ENCODE measurements at places on chromosomes 12 and 14.

GRCh38 chr14:93978735-93979134 lies 2.4 kb upstream of the ASB2 start:
- no peak for DNase-seq

- no peak for DNase-seq
Measured at GRCh38 chr12:108806346-108806745, 51.0 kb downstream of the SSH1 start.

DNA sequence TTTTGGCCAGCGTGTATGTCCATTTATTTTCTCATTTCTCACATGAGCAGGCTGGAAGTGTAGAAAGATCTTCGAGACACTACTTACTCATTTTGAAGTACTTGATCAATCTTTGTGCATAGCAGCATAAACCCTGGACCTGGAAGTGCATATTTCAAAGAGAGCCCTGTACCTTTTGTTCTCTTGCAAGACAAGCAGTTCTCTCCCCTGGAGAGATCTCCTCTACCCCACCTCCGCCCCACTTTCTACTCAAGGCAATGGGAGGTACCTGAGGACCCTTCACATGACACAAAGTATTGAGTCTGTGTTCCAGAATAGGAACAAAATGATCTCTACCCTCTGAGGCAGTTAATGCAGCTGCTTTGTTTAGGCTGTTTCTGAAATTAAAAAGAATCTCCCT lies 27.4 kb upstream of the RASSF3 start:
- no peak for DNase-seq

DNA sequence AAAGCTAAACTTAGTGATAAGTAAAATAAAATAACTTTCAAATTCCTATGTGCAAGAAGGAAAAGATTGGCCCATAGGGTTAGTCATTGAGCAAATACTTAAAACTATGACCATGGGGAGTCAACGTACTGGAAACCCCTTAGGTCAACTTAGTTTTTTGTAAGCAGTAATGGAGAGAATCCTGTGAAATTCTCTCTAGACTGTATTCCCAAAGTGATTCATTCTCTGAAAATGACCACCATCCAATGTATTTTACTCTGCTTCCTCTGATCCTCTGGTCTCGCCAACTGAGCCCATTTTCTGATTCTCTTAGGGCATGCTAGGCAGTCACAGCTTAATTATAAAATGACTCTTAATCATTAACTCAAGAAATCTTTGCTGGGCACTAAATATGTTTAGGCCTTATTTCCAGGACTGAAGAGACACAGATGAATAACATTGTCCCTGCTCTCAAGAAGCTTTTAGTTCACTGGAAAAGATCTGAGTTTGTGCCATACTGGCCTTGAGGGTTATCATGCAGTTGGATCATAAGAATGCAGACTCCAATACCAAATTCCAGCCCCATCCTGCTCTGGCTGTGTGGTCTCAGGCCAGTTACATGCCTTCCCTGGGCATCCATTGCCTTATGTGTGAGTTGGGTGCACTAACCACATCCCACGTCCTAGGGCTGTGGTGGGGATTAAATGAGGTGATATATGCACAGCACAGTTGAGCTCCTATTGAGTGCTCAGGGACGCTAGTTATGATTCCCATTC lies 732.4 kb downstream of the AACS start:
- DNase-seq: no peak

- no peak for DNase-seq
Measured at GRCh38 chr12:66589095-66589494, 89.8 kb downstream of the GRIP1 start.

DNA sequence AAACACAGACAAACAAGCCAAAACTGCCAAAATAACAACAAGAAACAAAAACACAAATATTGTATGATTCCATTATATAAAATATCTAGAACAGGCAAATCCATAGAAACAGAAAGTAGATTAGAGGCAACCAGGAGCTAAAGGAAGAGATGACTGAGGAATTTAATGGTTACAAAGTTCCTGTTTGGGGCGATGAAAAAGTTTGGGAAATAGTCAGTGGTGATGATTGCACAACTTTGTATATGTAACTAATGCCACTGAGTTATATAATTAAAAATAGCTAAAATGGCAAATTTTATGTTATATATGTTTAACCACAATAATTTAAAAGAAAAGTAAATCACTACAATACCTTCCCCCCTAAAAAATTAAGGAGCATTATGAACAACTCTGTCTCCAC lies 24.5 kb downstream of the GNPTAB start:
- no peak for DNase-seq

GRCh38 chr14:104363891-104364760 lies 215.4 kb upstream of the C14orf180 start:
- DNase-seq: no peak

All from mammary epithelial cell (primary cell).